ENCODE measurements at places on chromosomes 11 and 22.

- no peak for DNase-seq
These were observed 335 bp upstream of the SEZ6L start for GRCh38 chr22:26168939-26169314.

GRCh38 chr11:62555464-62556107 lies 9.0 kb upstream of the AHNAK start:
- DNase-seq = peak; percentile 35

DNA sequence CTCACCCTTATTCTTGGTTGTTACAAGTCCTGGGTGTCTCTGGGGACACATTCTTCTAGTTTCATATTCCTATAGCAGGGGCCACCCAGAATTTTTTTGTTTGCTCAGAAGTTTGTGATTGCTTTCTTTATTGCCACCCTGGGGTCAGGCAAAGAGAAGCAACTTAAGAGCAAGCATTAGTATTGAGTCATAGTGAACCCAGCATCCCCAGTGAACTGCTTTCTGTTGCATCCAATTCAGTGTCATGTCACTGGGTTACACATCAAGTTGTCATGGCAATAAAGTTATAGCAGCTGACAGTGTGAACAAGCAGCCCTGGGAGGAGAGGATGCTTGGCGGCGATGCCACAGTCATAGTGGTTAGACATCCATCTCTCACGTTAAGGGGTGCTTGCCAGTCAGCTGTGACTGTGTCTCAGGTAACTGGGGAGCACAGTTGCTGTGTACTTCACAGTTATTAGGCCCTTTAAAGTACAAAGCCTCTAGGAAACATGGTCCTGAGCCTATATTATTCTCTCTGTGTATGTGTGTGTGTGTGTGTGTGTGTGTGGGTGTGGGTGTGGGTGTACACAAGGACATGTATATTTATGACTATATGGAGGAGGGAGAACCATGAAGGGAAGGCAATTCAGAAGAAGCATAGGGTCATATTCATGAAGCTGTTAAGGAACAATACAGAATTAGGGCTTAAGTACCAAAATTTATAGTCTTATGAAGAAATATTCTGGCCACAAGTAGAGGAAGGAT lies 52.5 kb downstream of the TRIM44 start:
- DNase-seq = peak; percentile 75

- DNase-seq = no peak
These were observed 7.5 kb upstream of the MYH9 start for GRCh38 chr22:36395055-36395849.

GRCh38 chr11:5690736-5691135 lies 1.1 kb downstream of the TRIM22 start:
- DNase-seq = peak; percentile 38

DNA sequence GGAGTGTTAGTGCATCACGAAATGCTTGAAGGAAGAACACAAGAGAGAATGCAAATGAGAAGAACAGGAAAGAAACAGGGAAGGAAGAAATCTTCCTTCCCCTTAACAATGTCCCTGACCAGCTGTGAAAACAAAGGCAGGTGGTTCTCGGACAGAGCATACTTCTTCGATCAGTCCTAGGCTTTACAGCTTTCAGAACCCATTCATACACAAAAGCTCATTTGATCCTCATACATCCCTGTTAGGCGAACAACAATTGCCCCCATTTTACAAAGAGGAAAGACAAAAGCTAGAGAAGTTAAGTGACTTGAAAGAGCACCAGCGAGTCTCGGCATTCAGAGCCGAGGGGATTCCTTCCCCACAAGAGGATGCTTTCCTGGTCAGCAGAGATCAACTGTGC lies 57.2 kb upstream of the LRRC55 start:
- DNase-seq = no peak
